ENCODE measurements at places on chromosomes 3 and 15.

DNA sequence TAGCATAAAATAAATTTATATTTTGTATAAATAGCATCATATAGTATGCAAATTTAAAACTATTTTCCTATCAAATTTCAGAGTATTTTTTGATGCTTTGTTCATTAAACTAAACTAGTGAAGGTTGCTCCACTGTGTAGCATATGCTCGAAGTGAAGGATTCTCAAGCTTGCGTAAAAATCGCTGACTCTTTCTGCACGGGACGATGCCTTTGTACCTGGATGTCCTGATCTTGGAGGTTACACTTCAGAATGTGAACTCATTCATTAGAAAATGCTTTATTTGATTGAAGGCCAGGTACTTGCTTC is 305.0 kb downstream of the WDR72 start:
- DNase-seq, result no peak

GRCh38 chr3:179482857-179483256 is 31.6 kb upstream of the GNB4 start:
- no peak for DNase-seq

DNA sequence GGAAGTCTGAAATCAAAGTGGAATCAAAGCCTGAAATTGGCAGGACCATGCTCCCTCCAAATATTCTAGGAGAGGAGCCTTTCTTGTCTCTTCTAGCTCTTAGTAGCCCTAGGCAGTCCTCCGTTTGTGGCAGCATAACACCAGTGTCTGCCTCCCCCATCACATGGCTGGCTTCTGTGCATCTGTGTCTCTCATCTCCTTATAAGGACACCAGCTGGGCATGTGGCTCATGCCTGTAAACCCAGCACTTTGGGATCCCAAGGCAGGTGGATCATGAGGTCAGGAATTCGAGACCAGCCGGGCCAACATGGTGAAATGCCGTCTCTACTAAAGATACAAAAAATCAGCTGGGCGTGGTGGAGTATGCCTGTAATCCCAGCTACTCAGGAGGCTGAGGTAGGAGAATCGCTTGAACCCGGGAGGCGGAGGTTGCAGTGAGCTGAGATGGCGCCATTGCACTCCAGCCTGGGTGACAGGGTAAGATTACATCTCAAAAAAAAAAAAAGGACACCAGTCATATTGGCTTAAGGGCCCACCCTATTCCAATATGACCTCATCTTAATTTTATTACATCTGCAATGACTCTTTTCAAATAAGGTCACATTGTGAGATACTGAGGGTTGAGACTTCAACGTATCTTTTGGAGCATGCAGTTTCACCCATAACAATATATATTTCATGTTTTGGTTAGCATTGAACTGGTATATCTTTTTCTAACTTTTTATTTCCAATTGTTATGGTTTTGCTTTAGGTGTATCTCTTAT is 148.0 kb upstream of the TPM1 start:
- no peak for DNase-seq

DNA sequence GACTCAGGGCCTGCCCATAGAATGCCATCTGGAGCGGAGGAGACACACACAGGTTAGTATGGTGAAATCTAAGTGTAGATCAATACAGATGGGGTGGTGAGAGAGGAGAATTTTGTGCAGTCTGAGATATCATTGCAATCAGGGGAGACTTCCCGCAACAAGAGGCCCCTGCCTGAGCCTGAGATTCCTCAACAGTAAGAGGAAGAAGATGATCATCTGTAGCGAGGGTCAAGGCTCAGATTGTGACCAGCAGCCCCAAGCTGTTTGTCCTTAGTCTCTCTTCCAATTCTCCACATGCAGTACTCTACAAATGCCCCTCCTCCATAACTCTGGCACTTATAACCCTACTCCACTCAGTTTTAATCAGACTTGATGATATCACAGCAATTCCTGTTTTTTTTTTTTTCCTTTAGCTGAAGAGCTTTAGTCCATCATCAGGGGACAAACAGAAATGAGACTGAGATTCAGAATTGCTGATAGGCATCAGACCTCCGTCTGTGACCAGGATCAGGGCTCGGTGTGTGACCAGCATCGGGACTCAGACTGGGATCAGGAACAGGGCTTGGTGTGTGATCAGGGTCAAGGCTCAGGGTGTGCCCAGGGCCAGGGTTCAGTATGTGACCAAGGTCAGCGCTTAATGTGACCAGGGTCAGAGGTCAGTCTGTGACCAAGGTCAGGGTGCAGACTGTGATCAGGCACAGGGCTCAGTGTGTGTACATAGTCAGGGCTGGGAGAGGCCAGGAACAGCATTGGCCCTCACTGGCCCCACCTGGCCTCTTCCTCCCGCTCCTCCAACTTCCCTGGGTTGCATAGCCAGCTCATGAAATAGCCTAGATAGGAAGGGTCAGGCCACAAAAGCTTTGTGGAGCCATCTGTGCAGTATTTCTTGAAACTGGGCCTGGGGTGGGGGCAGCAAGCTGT is 14.1 kb downstream of the LOXL1 start:
- DNase-seq, result no peak

GRCh38 chr3:5465183-5465582 is 277.7 kb downstream of the EDEM1 start:
- DNase-seq, result no peak

DNA sequence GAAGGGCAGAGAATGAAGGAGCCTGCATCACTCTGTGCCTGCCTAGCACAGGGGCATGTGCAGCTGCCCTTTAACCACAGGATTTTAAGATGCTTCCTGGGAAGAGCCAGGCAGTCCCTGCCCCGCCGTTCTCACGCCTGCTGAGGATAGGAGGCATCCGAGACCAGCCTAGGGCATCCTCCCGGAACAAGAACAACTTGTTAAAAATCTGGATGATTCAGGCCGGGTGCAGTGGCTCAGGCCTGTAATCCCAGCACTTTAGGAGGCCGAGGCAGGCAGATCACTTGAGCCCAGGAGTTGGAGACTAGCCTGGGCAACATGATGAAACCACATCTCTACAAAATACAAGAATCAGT is 15.2 kb downstream of the NRROS start:
- DNase-seq, result no peak

DNA sequence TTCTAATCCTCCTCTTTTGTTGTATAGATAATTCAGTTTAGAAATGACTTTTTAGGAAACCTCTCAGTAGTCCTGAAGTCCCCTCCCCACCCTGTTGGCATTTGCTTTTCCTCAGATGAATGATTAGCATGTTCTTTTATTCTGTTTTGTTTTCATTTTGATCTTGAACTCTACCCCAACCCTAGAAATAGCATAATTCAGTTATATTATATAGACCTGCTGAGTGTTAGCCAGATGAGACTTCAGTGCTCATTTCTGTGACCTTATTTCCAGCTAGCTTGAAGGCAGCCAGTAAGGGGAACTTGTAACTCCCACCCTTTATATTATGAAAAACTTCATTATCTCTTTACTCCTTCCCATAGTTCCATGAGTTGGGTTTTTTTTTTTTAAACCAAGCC is 41.2 kb downstream of the SNRK start:
- DNase-seq, result no peak

DNA sequence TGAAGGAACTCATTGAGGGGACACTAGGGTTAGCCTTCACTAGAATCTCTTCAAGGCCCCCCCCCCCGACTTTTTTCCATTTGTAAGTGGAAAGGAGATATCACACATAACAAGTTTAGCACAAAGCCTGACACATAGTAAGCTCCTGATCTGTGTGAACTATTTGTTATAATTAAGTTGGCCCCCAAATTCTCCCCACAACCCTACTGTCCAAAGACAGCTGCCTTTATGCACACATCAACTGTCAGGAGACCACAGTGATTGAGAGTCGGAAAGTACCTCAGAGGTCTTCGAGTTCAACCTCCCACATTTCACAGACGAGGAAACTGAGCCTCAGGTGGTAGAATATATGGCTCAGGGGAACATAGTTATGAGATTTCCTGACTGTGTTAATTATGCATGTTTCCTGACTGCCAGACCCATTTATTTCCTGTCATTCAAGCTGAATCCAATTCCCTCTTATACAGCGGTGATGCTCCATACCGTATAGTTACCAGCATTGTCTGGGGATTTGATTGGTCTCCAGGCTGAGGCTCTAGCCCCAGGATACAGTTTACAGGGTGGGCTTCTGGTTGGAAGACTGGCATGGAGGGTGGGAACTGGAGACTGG is 227.4 kb upstream of the CMC1 start:
- DNase-seq, result peak; percentile 55

DNA sequence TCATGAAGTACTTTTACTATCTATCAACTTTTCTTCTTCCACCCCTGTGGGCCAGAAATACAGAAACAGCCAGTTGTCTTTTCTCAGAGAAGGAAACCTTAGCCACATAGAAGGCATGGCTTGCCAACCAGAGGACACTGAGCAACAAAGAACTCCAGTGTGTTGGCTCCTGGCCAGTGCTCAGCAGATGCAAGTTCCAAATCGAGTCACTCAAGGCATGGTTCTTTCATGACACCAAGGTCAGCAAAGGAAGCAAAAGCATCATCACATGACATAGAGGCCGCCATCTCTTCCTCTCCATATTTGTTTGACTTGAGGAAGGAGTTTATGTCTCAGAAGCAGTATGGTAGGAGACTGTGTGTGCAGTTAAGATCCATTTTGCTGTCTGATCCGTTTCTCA is 92.2 kb downstream of the MYLK start:
- no peak for DNase-seq

- no peak for DNase-seq
These were observed 37.3 kb upstream of the CDV3 start for GRCh38 chr3:133535971-133536881.
